ENCODE measurements at places on chromosomes 5 and 9.

GRCh38 chr9:8648271-8648845 is 848.8 kb upstream of the DMAC1 start:
- no peak for DNase-seq

DNA sequence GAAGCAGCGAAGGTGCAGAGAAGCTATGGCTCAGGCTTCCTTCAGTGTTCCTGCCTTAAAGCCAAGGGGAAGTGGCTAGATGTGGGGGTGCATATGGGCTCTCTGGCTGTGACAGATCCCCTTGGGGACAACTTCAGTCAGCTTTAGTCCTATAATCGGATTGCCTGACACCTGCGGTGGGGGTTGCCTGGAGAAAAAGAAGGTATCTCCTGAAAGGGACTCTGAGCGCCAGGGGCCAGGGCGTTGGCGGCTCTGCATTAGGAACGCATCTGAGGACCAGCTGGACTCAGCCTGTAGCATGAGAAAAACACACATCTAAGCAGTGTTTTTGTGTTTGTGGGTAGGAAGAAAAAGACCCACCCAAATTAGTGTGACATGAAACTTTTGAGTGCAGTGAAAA is 84.3 kb upstream of the OTULINL start:
- no peak for DNase-seq

GRCh38 chr5:83337453-83338035 is 134.0 kb upstream of the VCAN start:
- no peak for DNase-seq

DNA sequence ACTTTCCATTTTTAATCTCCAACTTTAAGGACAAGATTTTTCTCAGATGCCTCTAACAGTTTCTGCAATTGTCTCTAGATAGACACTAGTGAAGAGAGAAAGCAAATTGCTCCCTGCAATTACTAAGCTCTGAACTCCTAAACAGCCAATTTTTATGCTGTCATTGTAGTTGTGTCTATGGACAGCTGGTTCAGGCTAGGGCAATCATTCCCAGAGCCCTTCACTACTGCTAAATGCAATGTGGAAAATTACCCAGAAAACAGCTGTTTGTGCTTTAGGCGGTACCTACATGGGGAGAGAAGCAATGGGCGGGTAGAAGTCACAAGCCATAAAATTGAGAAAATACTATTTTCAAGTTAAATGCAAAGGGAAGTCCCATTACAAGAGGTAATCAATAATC is 211.6 kb downstream of the SPOCK1 start:
- no peak for DNase-seq

DNA sequence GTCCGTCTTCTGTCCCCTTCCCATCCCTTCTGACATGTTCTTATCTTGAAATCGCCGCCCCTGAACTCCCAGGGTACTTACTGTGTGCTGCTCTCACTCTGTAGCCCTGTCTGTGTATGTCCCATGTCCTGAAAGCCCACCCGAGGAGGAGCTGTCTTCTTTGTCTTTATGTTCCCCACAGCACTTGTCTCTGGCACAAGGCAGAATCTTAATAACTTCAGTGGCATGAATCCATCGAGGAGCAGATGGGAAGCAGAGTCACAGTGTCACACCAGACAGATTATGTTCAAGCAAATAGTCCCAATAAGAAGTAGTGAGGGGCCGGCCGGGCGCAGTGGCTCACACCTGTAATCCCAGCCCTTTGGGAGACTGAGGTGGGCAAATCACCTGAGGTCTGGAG is 29.7 kb upstream of the LTC4S start:
- no peak for DNase-seq

DNA sequence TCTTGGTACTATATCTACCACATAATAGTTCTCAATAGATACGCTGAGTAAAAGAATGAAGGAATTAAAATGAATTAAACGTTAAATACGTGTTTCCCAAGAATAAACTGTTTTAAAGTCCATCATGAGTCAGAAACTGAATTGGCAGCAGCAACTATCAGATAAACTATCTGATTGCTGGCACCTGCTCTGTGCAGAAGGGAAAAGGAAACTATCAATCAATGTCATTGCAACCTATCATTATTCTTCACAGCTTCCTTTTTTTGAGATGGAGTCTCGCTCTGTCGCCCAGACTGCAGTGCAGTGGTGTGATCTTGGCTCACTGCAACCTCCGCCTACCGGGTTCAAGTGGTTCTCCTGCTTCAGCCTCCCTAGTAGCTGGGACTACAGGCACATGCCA is 8.8 kb upstream of the WDR36 start:
- DNase-seq, result no peak

DNA sequence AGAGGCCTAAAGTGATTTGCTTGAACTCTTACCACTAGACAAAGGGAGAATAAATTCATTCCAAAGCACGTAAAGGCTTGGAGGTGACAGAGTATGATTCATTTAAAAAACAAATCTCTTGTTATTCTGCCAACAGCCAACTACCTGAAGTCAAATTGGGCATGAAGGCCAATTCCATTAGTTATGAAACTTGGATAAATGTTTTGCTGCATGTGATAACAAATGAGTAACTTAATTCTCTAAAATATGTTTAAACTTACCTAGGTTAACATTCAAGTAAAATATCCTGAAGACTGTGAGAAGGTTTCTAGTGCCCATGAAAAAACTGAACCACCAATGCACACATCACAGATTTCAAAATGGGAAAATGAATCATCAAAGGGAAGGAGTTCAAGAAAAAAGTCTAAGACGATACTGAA is 120.1 kb upstream of the TSLP start:
- DNase-seq, result no peak

Data from activated naive CD4-positive, alpha-beta T cell treated with anti-CD3 and anti-CD28 coated beads, Interleukin-2, amount 50 U/mL, for 16 hours (primary cell).